ENCODE measurements at places on chromosomes 16 and 17. TPM values are rescaled to one million over a fixed set of nuclear protein-coding genes. Genes with fewer than 3 reads are reported as not detected.

Gene SLC13A5
- total RNA-seq, result not detected

Gene CANT1
- total RNA-seq, result 33.7 TPM

Gene ADORA2B
- total RNA-seq, result 12.9 TPM

Gene CACNG3
- not detected for total RNA-seq

Gene ITPRIPL2
- total RNA-seq, result 24.5 TPM

Gene TMEM238L
- total RNA-seq, result not detected

Gene SOX15
- 0.32 TPM for total RNA-seq

Gene CSH2
- total RNA-seq, result not detected

Gene SHCBP1
- total RNA-seq, result 5.7 TPM

Gene CACNG1
- not detected for total RNA-seq

Gene CD300LB
- not detected for total RNA-seq

Gene METTL16
- 8.6 TPM for total RNA-seq

Gene SLC6A2
- total RNA-seq, result not detected

Gene ZC3H7A
- 27.9 TPM for total RNA-seq
